ENCODE measurements at places on chromosomes 12 and 14.

DNA sequence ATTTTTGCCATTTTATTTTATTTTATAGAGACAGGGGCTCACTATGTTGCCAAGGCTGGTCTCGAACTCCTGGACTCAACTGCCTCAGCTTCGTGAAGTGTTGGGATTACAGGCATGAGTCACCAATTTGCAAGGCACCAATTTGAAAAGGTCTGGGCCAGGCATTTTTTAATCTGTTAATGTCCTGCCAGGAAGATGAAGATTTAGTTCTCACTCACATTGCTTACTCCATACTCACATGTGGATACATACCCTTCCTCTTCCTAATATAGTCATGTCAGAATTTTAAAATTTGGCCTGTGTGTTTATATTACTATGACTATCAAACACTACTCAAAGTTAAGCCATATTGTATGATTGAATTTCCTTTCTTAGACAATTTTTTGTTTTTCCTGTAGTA lies 15.3 kb upstream of the EML1 start:
- no peak for DNase-seq

DNA sequence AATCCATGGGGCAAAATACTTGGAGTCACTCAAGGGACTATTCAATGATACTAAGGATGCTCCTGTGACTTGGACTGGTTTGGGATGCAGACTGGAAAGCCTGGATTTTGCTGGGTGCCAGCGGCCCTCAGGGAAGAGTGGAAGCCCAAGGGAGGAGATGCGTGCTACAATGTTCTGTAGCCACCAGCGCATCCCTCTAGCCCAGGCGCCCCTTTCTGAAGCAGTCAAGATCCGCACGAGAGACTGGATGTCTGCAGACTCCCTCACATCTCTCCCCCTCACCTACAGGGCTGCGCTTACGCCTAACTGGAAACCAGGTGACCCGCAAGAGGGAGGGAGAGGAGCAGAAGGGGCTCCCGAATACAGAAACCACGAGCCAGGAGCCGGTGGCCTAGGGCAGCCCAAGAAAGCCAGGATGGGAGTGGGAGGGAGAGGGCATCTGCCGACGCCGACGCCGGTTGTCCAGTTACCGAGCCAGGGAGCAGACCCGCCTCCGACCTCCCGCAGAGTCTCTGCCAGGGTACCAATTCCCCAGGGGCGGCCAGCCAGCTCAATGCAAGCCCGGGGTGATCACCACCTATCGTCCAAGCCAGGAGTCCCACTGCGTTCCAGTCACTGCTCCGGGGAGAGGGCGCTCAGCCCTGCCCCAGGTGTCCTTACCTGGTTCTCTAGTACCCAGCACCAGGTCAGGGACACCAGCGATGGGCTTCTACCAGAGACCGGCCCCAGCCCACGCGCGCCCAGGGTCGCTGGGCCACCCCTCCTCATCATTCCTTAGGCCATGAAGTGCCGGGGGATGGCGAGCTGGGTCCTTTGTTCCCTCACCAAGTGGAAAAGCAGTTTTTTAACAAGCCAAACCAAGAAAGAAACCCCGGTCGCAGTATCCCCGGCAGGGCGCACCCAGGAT lies 1.2 kb downstream of the NTN4 start:
- peak; percentile 37 for DNase-seq

DNA sequence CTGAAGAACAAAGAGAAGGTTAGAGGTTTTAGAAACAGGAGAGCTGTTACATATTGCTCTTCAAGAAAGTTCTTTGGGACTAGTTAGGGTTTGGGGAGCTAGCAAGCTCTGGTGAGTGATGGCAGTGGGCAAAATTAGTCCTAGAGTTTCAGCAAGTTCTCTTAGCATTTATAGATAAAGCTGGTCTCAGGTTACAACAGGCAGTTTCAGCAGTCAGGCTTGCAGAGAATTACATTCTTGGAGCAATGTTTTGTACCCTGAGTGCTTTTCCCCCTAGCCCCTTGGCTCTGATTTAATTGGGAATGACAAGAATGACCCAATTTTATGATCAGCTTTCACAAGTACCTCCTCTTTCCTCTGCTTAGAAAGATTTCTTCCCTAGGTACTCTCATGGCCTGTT lies 21.4 kb upstream of the EID3 start:
- DNase-seq: no peak

DNA sequence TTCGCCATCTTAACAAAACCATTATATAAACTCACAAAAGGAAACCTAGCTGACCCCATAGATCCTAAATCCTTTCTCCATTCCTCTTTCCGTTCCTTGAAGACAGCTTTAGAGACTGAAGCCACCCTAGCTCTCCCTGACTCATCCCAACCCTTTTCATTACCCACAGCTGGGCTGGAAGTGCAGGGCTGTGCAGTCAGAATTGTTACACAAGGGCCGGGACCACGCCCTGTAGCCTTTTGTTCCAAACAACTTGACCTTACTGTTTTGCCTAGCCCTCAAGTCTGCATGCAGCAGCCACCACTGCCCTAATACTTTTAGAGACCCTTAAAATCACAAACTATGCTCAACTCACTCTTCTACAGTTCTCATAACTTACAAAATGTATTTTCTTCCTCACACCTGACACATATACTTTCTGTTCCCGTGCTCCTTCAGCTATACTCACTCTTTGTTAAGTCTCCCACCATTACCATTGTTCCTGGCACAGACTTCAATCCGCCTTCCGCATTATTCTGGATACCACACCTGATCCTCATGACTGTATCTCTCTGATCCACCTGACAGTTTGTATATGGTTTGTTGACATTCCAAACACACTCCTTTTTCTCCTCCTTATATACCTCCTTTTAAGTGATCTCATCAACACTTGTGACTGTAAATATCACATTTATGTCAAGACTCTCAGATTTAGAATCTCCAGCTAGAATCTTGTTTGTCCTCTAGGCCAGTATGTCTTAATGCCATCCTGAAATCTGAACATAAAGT lies 208.7 kb downstream of the KITLG start:
- no peak for DNase-seq

GRCh38 chr12:124006085-124006845 lies 33.2 kb downstream of the ZNF664 start:
- DNase-seq: no peak

DNA sequence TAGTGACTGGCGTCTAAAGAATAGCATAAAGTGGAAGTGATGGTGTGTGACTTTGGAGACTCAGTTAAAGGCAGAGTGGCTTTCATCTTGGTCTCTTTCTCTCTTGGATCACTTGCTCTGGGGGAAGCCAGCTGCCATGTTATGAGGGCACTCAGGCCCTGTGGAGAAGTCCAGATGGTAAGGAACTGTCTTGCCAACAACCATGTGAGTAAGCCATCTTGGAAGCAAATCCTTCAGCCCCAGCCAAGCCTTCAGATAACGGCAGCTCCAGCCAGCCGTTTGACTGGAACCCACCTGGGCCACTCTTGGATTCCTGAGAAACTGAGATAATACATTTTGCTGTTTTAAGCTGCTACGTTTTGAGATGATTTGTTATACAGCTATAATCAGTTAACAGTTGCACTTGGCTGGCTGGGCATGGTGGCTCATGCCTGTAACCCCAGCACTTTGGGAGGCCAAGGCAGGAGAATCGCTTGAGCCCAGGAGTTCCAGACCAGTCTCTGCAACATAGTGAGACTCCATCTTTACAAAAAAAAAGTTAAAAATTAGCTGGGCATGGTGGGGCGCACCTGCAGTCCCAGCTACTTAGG lies 7.7 kb upstream of the LRRC23 start:
- no peak for DNase-seq

DNA sequence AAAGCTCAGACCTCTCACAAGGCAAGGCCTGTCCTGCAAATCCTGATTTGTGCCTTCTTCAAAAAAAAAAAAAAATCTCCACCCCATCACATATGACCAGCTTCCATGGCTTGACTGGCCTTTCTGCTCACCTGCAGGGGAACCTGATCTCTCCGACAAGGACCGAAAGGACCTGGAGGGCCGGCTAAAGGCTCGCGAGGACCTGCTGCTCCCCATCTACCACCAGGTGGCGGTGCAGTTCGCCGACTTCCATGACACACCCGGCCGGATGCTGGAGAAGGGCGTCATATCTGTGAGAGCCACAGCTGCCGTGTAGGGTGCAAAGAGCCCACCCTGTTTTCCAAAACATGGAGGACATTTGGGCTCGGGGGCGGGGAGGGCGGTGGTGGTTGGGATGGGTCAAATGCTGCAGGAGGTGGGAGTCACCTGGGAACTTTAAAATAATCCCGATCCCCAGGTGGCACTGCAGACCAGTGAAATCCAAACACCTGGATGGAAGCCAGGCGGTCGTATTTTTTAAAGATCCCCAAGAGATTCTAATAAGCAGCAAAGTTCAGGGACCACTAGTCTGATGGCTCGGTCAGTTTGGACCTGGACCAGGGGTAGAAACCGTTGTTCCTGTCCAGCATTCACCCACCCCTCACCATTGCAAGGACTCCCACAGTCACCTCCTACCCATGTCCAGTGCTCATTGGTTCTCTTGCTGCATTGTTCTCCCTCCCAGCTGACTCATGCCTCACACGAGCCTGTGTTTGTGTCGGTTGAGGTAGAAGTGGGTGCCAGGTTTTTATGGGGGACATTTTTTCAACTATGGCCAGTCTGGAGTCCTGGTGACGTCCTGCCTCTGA lies 44.8 kb downstream of the FOXN4 start:
- DNase-seq: peak; percentile 92

- DNase-seq: no peak
Observed at GRCh38 chr14:40371011-40371410, 938.8 kb upstream of the FBXO33 start.

GRCh38 chr14:104650981-104651875 lies 38.2 kb upstream of the INF2 start:
- no peak for DNase-seq

DNA sequence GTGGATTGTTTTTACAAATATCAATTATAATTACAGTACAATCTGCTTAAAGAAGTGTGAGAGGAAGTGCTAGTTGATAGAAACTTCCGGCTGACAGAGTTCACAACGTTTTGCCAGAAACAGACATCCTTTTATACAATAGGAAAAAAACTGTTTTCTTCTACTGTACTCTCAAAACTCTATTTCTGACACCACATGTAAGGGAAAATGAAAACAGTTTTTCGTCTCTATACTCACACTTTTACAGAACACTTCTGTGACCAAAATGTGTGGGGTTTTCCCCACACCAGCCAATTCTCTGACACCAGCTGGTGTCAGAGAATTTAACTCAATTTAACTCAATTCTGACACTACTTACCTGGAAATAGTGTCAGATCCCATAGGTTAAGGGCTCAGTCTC lies 24.2 kb upstream of the HIF1A start:
- no peak for DNase-seq

DNA sequence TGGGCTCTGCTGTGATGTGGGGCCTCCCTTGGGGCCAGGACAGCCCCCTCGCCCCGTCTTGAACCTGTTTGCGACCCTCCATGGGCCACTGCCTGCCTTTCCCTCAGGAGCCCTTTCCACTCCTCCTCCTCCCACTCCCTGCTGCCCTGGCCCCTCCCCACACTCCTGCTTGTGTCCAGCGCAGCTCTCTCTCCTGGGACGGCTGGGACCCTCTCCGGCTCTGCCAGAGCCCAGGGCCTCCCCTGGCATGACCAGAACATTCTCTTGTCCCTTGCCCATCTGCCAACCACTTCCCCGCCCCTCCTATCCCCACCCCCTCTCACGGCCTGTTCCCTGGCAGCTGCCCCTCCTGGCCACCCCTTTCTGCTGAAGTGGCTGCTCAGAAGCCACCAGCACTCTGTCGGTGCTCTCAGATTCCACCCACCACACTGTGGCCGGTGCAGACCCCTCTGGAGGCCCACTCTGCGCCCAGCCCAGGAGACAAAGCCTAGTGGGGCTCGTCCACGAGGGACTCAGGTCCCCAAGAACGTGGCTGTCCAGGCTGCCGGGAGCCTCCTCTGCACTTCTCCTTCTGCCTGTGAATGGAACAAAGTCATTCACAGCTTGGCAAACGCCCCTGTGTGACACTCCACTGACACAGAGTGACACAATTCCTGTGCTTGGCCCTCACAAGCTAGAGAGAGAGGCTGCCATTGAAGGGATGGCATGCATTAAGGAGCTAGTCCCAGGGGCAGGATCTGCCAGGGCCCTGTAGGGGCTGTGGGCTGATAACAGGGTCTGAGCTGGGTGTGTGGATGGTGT lies 1.4 kb downstream of the ASPG start:
- DNase-seq: no peak

DNA sequence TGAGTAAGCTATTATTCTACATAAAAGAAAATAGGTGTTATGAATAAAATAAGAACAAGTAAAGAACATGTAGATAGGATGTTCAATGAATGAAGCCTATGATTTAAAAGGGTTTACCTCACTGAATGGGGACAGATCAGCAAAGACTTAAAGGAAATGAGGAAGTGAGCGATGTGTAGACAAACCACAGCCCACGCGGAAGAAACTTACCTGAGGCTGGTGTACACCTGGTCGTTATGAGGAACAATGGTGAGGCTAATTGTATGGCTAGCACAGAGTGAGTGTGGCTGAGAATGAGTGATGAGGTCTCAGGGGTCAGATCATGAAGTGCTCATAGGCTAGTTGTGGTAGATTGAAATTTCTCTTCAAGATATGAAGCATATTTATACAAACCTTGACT lies 221.7 kb downstream of the ALG10B start:
- no peak for DNase-seq

- DNase-seq: no peak
Observed at GRCh38 chr12:14885718-14886221, at the start of gene MGP. TSS of gene MGP (minus strand) at chr12:14885854. CDS start at chr12:14885791, 63 bp downstream.

DNA sequence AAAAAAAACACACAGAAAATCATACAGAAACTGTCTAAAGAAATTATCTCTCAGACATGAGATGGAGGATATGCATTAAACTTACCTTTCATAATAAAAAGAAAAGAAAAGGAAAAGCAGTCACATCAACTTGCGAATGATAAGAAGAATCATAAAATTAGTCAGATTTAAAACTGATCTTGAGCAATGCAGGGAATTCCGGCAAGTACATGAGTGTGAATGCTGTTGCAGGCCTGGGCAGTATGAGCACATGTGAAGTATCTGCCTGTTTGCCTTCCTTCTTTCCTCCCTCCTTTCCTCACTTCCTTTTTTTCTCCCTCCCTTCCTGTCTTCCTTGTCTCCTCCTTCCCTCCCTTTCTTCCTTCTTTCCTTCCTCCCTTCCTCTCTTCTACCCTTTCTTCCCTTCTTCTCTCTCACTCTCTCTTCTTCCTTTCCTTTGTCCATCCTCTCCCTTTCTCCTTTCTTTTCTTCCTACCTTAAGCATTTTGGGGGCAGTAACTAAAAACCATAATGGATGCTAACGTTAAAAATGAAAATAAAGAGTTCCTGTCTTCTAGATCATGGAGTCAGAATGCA lies 38.5 kb upstream of the SLC6A15 start:
- DNase-seq: no peak

DNA sequence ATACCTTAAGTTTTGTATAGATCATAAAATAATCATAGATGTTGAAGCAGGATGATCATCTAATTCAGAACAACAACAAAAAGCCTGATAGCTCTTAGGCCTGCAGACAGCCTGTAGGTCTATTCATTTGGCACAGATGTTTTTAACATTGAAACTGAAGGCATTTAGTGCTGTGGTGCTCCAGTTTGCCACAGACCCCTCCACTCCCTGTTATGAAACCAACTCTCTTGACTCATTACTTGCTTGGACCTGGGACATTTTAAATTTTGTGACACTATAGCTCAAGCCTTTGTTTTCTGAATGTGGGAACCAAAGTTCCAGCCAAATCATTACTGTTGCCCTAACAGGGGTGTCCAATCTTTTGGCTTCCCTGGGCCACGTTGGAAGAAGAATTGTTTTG lies 9.1 kb downstream of the PRKCH start:
- no peak for DNase-seq

- DNase-seq: peak; percentile 40
Observed at GRCh38 chr12:40152783-40153383, 47.0 kb upstream of the SLC2A13 start.
